ENCODE measurements at places on chromosomes 2 and 18.

DNA sequence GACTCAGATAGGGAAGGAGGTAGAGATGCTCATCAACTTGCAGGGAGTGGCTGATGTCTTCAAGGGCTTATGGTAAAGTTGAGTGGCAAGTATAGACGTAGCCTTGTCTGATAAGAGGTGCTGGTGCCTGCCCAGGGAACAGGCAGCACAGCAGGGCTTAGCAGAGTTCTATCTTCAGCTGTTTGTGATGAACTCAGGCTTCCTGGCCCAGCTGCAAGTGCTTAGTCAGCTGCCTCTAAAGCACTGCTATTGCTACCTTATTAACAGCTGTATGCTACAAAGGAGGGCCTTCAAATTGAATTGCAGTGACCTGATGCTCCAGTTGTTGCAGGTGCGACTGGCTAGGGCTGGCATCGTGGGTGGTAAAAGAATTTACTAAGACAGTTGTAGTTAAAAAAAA lies 82.1 kb downstream of the TSN start:
- DNase-seq, result no peak

GRCh38 chr2:86413296-86414094 lies 27.7 kb upstream of the KDM3A start:
- no peak for DNase-seq

GRCh38 chr2:173347305-173348168 lies 7.1 kb upstream of the CDCA7 start:
- no peak for DNase-seq

GRCh38 chr2:218505754-218506371 lies 62.3 kb downstream of the USP37 start:
- DNase-seq, result no peak

GRCh38 chr2:145601361-145601925 lies 1081.5 kb upstream of the ZEB2 start:
- DNase-seq, result peak; percentile 30

GRCh38 chr2:33709951-33710350 lies 110.9 kb upstream of the FAM98A start:
- no peak for DNase-seq

DNA sequence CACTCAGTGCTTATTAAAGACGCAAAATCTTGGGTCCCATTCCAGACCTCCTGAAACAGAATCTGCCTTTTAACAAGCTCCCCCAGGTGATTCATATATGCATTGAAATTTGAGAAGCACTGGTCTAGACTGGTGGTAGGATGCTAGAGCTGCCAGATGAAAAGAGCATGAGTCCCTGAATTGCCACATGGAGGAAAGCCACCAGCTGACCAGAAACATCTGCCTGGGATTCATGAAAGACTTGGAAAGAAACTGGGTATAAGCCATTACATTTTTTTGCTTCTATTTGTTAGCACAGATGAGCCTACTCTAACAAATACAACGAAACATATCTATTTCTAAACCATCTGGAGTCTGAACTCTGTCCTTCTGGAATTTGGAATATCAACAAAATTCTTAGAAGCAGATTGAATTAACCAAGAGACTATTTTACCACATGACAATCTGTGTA lies 228.9 kb downstream of the RBM43 start:
- DNase-seq, result peak; percentile 98

DNA sequence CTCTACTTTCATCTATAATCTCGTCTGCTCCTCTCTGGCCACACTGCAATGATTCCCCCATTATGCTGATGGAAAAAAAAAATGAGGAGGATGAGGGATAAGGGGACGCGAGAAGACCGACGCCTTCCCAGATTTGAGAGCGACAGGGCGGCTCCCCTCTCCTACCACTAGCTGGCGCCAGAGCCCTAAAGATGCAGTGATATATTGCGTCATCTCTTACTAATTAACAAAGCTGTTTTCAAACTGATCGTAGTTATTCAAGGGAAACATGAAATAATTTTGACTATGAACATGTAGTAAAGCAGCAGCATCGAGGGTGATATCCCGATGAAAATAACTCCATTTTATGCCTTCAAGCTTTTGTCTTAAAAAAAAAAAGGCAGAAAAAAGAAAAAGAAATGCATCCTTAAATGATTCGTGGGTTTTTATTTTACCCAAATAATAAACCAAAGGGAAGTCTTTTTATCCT lies 48.0 kb upstream of the HNRNPA3 start:
- DNase-seq, result peak; percentile 80

DNA sequence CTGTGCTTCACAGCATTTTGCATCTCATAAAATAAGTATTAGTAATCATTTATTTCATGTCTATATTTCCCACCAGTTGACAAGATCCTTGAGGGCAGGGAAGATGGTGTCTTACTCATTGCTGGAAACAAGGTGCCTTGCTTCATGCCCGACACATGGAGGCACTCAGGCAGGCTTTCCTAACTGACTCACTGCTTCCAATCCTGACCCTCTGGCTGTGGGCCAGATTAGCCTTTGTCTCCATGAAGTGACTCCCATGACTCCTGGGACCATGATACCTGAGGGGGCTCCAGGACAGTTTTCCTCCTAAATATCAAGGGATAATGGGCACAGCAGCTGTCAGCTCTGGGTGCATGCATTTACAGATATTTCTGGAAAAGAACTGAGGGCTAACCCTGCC lies 275.1 kb downstream of the AGPS start:
- DNase-seq, result peak; percentile 41

DNA sequence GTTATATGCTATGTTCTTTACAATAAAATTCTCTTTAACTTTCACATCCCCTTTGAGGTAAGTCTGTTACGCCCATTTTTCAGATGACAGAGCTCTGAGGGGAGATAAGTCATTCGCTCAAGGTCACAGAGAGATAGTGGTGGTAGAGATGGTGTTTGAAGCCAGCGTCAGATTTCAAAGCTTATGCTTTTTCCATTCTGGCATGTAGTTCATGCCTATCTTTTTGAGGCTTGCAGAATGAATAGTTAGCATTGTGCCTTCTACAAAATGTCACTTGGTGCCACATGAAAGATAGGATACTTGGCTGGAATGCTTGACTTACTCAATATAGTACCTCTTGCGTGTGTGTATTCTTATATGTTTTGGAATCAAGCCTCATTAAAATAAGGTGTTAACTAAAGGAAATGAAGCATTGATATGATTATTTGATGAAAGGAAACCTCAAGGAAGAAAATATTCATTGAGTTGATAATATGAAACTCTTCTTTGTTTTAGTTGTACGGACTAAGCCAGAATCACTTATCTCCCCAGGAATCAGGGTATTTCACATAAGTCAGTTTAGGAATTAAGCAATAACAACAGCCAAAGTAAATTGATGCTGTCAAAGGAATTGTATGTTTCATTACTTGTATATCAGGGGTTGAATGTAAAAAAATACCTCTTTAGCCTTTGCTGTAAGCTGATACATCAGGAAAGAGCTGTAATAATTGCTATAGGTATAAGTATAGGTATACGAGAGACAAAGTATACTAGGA lies 15.5 kb downstream of the SPATS2L start:
- no peak for DNase-seq

GRCh38 chr2:11679486-11680181 lies 9.6 kb upstream of the NTSR2 start:
- no peak for DNase-seq

DNA sequence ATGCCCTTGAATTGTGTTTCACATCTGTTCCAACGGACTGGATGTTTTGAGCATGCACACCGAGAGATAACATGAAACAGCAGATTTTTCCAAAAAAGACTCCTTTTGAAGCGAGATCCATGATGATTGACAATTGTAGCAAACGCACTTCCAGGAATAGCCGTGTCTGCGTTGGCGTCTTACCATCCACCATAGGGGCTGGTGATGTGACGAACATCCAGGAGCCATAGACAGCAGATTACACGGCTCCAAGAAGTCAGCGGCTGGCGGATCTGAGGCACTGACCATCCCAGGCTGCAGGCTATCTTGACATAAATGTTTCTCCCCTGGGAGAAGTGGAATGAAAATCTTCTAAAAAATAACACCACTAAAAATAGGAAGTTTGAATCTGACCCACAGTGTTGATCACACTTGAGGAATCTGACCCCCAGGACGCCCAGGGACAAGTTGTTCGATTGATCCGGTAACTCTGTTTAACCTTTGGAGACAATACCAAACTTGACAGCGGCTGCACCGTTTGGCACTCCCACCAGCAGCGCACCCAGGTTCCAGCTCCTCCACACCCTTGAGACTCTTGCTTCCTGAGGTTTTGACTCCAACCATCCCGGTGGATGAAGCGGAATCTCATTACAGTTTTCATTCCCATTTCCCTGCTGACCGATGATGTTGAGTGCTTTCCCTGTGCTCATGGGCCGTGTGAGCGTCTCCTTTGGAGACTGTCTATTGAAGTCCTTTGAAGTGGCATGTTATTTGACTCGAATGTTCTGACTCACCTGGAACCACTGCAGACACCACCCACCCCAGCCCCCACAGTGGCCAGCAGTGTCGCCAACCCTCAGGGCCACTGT lies 140.0 kb upstream of the GPC1 start:
- DNase-seq, result no peak

DNA sequence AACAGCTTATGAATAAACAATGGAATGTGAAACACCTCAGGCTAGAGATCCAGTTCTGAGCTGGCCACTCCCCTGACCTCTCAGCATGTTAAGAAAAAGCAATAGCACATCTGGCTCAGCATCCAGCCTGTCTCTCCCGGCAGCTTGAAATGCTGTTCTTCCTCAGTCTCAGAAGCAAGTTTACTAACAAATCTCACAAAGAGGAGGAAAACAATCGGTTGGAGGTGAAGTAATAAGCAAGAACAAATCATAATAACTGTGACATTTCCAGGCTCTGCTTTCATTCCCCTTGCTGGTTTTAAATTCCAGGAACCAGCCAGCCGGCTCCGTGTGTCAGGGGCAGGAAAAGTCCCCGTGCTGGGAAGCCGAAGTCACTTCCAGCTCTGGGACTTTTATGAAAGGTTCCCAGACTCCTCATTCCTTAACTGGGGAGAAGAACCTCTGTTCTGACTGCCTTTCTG lies 133.9 kb upstream of the ARL4C start:
- DNase-seq, result no peak

- DNase-seq, result no peak
These were observed 104.9 kb downstream of the RPRM start for GRCh38 chr2:153373510-153374279.

DNA sequence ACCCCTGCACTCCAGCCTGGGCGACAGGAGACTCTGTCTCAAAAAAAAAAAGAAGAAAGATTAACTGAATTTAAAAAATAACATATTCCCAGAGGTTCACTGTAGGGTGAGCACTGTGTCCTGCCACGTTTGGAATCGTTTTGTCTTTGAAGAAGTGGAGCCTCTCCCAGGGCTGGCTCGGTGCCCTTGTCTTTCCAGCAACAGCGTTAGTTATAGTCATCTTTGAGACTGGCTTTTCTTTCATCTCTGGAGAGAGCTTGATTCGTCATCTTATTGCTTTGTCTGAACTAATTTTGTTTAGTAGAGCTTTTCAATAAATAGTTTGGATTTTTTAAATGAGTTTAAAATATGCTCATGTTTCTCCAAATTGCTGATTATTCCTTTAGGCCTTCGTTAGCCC lies 50.5 kb downstream of the IMPA2 start:
- DNase-seq, result peak; percentile 92
